ENCODE measurements at places on chromosomes 3 and 15. TPM values are rescaled to one million over a fixed set of nuclear protein-coding genes. Genes with fewer than 3 reads are reported as not detected.
A peak's percentile ranks its signal among the peaks of the same experiment; 100 is the strongest.

DNA sequence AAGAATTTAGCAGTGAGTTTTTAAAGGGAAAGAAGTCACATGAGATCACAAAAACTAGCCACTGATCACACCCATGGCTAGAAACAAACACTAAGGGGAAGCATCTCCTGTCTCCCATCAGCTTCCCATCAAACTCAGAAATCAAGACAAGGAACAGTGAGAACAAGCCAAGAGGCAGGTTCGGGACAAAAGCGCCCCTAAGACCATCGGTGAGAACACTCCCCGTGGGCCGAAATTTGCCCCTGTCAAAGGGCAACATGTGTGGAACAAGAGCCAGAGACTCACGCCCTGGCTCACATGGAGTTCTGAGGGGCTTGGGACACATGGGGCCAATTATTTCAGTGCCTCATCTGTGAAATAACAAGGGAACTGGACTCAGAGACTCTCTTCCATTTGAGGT lies 49.1 kb downstream of the LRIG1 start:
- no peak for DNase-seq

- DNase-seq = peak; percentile 67
Measured at GRCh38 chr3:141392897-141393734, 24.8 kb downstream of the ZBTB38 start.

Gene MAN2C1
- 254 TPM for total RNA-seq

Gene RNU5B-1
- total RNA-seq = 67.7 TPM

Gene UACA
- 62.0 TPM for total RNA-seq

Gene POLQ
- 0.40 TPM for total RNA-seq

DNA sequence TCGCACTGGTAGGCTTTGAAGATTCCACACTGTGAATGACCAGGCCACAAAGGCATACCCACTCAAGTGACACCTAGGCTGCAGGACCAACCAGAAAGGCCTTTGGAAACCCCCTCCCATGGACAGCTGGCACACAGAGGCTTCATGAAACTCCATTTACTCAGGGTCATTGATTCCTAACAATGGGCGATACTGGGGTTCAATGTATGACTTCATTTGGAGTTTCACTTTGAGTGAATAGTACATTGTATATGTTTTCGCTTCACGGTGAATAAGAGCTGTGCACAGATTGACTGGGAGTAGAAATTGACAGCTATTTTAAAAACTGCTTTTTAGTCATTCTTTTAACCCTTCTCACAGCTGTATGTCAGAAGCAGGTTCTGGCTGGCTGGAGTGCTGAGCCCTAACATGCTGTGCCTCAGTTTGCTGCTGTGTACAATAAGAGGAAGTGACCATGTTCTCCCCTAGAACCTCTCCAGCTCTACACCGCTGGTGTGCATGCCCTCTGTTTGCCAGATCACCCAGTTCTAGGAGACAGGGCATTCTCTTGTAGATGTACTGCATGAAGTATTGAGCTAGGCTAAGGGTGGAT lies 15.4 kb upstream of the CX3CR1 start:
- no peak for DNase-seq
